ENCODE measurements at places on chromosomes 12 and 14.

GRCh38 chr12:95615749-95616148, 64.5 kb upstream of the USP44 start:
- DNase-seq, result no peak

DNA sequence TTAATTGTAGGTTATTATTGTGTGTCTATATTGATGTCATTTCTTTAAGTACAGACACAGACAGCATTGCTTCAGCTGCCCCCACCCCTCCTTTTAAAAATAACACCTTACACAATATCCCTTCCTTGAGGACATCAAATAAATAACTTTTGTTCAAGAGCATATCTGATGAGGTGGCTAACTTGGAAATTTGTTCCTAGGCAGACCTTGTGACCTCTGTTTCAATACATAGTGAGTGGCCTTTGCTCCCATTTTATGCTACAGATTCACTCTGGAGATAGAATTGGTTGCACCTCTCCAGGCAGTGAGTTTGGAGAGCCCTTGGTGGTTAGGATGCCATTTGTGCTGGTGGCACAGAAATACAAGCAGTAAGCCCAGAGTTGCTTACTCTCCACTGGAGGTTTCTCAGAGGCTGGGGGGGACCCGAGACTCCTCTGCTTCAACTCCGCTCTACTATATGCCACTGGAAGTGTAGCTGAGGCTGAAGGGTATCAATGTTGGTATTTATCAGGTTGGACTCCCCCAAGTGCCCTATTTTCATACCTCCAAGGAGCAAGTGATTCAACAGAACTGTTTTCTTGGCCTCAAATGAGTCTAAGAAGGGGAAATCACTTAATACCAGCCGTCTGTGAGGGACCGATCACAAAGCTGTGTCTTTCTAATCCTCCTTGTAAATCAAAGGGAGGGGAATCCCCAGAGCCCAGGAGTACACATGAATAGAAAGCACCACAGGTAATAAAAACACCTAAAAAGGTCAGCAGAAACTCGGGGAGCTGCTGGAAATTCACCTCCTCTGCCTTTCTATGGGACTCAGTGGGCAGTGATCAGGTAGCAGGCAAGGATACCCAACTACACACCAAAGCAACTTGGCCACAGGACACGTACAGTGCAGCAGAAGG, 463.1 kb downstream of the RAD51B start:
- DNase-seq, result no peak

DNA sequence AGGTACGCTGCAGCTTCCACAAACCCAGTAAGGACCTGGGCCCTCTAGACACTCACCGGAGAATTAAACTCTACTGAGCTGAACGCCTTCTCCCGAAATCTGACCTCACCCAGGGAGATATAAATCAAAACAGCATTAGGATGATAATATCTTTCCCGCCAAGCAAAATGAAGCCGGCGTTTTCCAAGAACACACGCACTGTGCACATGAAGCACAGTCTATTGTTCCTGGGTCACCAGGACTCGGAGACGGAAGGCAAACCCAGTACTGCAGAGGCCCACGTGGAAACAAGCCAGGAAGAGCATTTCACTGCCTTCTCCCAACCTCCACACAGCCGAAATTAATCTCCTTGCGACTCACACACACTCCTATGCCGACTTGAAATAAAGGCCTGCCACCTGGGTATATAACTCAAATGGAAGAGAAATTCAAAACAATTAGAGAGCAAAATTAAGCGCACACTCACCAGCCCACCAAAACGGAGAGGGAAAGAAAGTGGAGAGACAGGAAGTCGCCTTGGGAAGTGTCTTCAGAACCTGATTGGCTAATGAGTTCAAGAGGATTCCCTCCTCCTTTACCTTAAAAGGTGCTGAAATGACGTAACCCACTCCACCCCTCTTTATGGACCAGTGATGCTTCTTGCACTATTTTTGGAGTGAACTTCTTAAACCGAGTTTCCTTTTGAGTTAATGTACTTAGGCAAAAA, at the start of gene CCNB1IP1:
CCNB1IP1 (minus strand) TSS at position 492 of the 706 bp plus-strand sequence. CDS start 16,756 bp downstream, outside the sequence.
- DNase-seq, result peak; percentile 87

DNA sequence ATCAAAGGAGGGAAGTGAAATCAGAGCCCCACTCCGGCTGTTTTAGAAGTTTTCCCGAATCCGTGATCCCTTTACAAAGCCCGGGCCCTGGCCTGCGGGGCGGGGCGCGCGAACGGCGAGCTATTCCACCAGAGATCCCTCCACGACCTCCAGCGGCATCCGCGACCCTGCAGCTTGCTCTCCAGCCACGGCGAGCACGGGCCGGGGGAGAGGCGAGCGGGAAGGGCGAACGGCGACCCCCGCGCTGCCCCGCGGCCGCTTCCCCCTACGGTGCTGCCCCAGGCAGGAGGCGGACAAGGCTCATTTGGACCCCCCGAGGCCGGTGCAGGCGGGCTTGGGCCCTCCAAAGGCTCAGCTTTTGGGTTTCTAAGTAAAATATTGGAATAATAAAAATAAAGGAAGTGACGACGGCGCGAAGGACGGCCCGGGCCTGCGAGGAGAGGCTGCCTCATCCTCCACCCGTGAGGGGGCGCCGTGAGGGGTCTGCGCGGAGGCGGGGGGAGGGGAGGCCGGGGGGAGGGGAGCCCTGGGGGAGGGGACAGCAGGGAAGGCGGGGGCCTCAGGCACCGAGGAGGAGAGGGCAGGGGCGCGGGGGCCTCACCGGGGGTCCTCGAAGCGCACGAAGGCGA, 613 bp downstream of the SRSF9 start:
- peak; percentile 72 for DNase-seq

GRCh38 chr14:23137192-23137812, 18.2 kb upstream of the CEBPE start:
- DNase-seq, result no peak

DNA sequence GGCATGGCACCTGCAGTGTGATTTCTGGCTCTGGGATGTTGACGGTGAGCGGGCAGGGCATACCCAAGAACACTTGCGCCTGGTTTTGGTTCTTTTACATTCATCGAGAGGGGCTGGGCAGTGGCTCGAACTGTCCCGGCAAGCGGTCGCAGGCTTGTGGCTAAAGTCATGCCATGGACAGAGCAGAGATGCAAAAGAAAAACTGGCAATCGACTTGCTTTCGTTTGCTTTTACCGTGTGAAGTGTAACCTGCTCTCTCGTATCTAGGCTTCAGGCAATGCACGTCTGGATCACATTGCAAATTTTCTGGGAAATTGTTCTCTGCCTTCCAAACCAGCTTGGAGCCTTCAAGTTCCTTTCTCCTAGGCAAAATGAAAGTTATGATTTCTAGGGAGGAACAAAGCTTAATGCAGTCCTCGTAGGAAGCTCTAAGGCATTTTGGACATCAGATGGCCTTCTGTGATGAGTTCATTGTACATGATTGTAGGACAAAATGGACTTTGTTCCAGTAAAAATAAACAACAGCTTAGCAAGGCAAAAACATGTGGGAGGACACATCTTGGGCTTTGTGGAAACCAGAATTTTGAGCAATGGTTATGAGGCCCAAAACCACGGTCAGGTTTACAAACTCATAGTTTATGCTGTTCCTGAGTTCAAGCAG, 18.3 kb downstream of the ADGRD1 start:
- DNase-seq, result no peak

DNA sequence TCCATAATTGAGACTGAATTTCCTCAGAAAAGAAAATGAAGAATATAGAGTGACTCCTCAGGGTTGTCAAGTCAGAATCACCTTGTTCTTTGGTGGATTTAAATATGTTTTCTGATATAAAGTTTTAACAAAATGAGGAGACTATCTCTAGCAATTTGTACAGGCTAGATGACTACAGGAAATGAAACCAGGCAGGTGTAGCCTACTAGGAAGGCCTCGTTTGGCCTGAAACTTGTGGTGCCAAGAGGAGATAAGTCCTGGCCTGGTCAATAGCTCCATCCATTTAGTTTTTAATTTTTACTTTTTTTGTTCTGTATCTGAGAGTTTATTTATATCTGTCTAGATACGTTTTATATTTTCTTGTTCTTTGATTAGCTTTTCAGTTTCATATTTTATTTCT, 41.5 kb downstream of the SNAPC1 start:
- no peak for DNase-seq
